HT-29 (cell line): ENCODE measurements at places on chromosomes 4 and X.

GRCh38 chr4:122041312-122041711 lies 89.5 kb upstream of the TRPC3 start:
- no peak for DNase-seq

- DNase-seq, result no peak
Measured at GRCh38 chrX:121405826-121406225, 358.4 kb downstream of the GLUD2 start.

GRCh38 chr4:155948541-155948940 lies 5.1 kb downstream of the CTSO start:
- DNase-seq, result no peak

- no peak for DNase-seq
Measured at GRCh38 chr4:147480891-147481576, at the start of gene EDNRA. Gene EDNRA, plus strand, starts transcription at chr4:147481097. Its CDS starts 4,585 bp downstream, at chr4:147485682.
